NT2/D1 (cell line): ENCODE measurements at places on chromosomes 7 and 10.
A peak's percentile ranks its signal among the peaks of the same experiment; 100 is the strongest.

DNA sequence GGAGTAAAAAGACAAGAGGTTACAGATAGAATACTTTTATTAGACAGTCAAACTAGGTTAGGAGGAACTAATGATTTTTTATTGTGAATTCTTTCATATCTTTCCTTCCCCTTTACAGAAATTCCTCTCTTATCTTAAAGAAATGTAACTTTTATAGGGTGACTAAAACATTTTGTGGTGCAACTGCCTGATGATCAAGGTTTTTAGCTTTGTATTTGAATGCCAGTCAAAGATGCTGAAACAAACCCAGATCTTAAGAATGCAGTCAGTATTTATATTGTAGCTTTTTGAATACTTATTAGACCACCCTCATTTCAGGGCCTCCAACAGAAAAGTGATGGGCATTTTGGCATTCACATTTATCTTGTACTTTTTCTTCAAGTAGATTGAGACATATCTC, 27.4 kb downstream of the TAX1BP1 start:
- no peak for DNase-seq

GRCh38 chr10:114043532-114044246, at the start of gene ADRB1:
ADRB1 (plus strand) TSS chr10:114043866; CDS start chr10:114044133, 267 bp downstream.
- DNase-seq: peak; percentile 22

DNA sequence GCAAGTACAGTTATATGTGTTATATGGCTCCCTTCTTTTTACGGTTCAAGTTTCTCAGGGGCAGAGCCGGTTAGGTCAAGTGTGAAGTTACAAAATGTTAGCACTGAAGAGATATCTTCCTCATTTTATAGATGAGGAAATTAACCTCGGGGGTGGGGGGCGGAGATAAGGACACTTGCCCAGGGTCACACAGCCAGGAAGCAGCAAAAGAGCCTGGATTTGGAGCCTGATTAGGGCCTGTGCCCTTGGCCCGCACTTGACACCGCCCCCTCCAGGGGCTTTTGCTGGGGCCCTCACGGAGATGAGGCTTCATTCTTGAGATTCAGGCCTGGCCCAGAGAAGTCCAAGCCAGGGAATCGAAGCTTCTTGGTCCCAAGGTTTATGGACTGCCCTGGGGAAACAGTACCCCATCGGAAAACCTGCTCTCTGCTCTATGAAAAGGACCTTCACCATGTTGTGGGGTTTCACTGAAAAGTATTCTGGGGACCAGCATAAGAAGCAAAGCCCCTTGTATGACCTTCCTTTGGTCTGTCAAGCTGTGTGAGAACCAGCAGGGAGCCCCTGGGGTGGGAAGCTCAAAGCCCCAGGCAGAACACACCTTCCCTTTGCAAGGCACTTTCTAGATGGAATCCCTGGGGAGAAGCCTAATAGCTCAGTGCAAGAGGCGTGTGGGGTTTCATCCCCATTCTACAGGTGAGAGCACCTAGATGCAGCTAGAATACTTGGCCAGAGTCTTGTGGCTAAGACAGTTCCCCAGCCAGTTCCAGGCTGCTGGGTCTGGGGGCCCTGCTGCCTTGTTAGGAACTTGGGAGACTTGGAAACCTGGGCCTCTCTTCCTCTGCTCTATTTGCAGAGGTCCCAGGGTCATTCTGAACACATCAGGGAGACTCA, 21.9 kb downstream of the UNC5B start:
- no peak for DNase-seq

DNA sequence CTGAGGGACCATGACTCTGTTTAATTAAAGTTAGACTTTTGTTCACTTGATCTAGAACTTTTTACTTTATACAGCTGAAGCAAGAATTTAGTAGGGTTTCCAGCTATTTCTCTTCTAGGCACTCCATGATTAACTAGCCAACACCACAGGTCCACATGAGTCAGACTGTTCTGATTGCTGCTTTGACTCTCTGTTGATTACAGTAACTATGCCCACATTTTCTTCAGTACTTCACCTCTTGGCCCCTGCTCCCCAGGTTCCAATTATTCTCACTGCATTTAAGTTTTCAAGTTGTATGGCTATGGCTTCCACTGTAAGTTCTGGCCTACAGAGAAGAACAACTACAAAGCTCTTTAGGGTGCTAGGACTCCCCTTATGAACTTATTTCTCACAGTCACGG, 737.2 kb upstream of the IGFBP3 start:
- no peak for DNase-seq

DNA sequence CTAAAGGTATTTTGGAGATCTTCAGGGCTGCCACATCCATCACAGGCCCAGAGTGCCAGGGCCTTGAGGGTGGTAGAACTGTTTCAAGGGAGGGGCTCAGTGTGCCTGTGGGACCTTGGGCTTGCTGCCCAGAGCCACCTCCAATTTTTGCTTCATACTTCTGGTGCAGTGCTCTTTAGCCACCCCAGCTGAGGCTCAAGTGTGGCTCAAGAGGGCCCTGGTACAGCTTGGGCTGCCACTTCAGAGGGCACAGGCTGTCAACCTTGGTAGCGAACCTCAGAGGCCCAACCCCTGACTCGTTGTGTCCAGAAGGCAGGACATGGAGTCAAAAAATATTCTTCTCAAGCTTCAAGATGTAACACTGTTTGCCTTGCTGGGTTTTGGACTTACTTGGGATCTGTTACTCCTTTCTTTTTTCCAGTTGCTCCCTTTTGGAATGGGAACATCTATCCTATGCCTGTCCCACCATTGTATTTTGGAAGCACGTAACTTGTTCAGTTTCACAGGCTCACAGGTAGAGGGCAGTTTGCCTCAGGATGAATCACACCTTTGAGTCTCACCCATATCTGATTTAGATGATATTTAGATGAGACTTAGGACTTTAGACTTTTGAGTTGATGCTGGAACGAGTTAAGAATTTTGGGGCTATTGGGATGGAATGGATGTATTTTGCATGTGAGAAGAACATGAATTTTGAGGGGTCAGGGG, 224.8 kb downstream of the RPS24 start:
- no peak for DNase-seq

GRCh38 chr7:107312418-107312817, 143.6 kb downstream of the HBP1 start:
- DNase-seq: no peak

DNA sequence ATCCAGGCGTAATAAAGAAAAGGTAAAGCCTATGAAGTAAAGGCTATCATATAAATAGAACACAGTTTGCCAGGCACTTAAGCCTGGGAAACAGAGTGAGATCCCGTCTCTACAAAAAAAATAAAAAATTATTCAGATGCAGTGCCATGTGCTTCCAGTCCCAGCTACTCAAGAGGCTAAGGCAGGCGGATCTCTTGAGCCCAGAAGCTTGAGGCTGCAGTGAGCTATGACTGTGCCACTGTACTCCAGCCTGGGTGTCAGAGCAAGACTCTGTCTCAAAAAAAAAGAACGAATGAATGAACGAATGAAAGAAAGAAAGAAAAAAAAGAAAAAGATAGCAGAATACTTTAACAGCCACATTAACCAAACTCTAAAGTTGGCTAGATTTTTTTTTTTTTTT, 67.2 kb upstream of the MRLN start:
- DNase-seq: no peak

DNA sequence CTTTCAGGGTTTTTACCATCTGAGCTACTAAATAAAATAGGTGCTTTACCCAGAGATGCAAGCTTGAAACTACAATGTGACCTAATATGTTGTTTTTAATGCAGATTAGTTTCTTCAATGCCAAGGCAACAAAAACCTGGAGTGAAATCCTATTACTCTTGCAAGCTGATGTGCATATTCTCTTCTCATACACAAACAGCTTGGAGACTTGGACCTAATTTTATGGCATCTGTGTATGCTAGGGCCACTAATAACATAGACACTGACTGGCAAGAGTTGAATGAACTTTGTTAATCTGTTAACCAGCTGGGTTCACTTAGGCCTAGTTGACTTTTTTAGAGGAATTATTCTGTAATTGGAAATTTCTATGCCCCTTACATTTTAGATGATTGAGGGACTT, 23.4 kb upstream of the SMIM30 start:
- DNase-seq: no peak

DNA sequence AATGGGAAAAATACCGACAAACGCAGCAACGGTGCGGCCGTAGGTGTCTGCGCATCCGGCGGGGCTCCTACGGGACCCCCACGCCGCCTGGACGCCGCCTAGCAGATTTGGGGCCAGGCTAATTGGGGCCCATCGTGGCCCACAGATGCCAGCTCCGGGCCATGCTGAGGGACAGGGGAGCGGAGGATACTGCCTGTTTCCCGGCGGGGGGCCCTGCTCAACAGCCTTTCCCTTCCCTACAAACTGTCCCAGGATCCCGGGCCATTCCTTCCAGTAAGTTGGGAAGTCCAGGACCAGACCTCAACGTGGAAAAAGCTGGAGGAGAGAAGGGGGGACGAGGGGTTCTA, 21.7 kb upstream of the GPER1 start:
- no peak for DNase-seq

DNA sequence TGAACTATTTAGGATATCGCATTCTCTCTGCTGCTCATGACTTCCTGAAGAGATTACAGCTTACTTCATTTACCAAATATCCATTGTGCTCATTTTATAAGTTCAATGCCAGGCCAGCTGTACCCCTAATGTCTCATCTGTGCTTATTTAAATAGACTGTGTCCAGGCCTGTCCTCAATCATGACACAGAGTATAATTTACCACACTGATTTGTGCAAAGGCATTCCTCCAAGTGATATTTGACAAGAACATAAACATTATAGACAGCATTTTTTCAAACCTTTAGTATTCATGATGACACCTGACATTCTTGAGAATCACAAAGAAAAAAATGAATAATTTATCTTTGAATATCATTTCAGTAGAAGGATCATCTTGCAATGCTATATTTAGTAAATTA, 260.1 kb upstream of the SEMA3D start:
- DNase-seq: no peak

DNA sequence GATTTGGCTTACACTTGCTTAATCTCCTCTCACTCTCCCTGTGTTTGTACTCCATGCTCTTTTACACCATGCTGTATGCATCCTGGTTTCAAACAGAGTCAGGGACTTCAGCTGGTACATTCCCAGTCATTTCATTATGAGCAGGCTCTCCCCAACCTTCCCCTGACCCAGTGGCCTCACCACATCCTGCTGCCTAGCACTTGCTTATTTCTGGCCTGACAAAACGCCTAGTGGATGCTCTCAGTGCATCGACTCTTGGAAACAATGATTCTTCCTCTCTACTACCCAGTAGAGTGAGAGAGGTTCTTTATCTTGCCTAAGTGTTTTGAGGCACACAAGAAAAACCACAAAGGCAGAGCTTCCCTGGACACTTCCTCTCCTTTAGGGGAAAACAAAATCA, 63.4 kb downstream of the CAV1 start:
- no peak for DNase-seq

DNA sequence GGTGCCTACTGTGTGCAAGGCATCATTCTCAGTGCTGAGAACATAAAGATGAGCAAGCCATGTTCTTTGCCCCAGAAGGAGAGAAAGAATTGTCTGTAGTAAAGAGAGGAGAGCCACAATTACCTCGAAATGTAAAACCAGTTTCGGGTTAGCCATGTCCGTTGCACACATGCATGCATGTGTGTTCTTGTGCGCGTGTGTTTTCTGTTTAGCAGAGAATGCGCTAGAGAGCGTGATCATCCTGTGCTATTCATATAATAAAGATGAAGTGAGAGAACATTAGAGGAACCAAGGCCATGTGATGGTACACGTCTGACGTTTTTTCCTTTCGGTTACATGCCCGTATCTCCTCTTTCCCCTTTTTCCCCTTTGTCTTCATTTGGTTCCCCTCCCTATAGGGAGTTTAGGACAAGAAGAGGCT, 158.2 kb downstream of the CELF2 start:
- no peak for DNase-seq
